Sciatic nerve (tissue), 2 donors: ENCODE measurements at places on chromosomes 12 and 14. TPM values are rescaled to one million over a fixed set of nuclear protein-coding genes. Genes with fewer than 3 reads are reported as not detected.
A peak's percentile ranks its signal among the peaks of the same experiment; 100 is the strongest.

DNA sequence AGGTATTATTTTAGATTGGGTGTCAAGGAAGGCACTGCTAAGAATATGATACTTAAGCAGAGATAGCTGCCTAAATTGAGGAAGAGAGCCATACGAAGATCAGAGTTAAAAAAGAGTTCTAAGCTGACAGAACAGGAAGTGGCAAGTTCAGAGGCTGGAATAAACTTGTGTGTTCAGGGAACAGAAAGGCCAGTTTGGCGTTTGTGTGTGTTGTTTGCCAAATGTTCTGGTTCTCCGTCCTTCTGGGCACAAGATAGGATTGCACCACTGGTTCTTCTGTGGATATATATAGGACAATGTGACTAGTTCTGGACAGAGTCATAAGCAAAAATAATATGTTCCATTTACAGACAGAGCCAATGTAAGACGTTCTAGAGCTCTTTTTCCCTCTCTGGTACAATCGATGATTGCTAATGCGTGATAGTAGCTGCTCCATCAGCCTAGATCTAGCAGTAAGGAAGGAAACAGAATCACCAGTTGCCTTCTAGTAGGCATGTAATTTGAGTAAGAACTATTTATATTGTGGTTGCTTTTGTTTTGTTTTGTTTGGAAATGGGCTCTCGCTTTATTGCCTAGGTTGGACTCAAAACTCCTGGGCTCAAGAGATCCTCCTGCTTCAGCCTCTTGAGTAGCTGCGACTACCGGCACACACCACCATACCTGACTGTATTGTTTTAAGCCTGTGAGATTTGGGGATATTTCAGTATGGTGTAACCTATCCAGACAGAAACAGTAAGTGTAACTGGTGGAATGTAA lies 7.4 kb downstream of the BBS10 start:
- DNase-seq = no peak

- DNase-seq = no peak
Measured at GRCh38 chr14:58779376-58779775, 141.6 kb downstream of the DACT1 start.

DNA sequence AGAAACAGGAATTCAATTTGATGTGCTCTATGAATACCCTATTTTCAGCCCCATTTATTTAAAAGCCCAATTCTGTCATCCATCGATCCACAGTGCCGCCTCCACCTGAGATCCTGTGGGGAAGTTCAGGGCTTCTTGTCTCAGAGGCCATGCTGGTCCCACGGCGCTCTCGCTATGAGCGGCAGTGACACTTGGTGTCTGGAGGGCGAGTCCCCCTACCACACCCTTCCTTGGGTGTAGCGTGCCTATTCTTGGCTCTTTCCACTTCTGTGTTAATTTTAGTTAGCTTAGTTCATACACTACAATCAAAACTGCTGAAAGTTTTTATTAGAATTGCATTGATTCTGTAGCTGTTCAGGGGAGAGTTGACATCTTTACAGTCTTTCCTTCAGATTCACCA lies 73.8 kb downstream of the DDX51 start:
- peak; percentile 50 for DNase-seq

FBXL14 gene
- 14.0 TPM for total RNA-seq

DNA sequence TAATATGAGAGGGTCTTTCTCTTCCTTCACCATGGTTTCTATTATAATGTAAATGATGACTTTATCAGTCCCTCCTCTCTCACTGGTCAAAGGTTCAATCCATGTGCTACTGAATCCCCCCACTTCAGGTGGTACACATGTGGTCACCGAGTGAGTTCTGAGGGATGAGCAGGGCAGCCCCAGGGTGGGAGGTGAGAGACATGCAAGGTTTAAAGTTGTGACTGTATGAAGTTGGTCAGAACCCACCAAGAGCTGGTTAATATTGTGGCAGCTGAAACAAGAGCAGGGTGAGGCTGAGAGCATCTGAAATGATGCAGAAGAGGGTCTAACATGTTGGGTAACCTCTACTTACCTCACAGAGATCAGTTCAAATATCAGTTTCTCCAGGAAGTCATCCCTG lies 444.7 kb upstream of the FBXO33 start:
- no peak for DNase-seq

DNA sequence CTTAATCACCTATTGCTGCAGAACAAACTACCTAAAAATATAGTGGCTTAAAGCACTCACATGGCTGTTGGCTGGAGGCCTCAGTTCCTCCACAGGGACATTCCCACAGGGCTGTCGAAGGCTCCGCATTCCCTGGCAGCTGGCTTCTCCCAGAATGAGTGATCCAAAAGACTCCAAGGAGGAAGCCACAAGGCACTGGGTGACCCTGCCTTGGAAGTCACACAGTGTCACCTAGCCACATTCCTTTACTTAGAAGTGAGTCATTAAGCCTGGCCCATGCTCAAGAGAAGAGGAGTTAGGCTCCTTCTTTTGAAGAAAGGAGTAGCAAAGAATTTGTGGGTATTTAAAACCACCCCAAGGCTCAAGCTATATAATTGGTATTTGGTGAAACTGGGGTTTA lies 63.9 kb upstream of the MAP1LC3B2 start:
- no peak for DNase-seq

DNA sequence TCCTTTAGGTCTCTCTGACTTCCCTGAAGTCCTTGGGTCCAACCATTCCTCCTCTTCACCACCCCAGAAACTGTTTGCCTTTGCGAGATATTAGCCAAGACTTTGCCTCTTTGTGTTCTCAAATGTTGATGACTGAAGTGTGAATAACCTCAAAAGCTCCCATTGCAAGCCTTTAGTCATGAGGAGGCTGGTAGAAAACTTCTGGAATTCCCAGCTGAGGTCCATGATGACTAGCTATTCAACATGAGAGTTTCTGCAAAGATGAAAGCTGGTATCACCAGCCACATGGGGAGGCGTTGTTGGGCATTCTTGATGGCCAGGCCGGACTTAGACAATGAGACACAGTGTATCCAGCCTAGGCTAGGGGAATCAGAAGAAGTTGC lies 111.7 kb downstream of the TBX5 start:
- DNase-seq = no peak

- DNase-seq = no peak
Measured at GRCh38 chr12:46963977-46964971, 115.1 kb upstream of the PCED1B start.

GRCh38 chr14:81169711-81170103 lies 51.1 kb downstream of the GTF2A1 start:
- peak; percentile 81 for DNase-seq

- no peak for DNase-seq
Measured at GRCh38 chr14:69669375-69669774, 58.0 kb downstream of the SUSD6 start.

- no peak for DNase-seq
Measured at GRCh38 chr14:96109596-96110355, 70.6 kb downstream of the C14orf132 start.

- DNase-seq = no peak
Measured at GRCh38 chr14:104596927-104597351, 7.6 kb downstream of the TMEM179 start.

GRCh38 chr12:72272731-72273498 lies 745 bp downstream of the TRHDE start:
- DNase-seq = no peak

TAS2R42 gene
- total RNA-seq = not detected

LRP6 gene
- total RNA-seq = 56.1 TPM

DNA sequence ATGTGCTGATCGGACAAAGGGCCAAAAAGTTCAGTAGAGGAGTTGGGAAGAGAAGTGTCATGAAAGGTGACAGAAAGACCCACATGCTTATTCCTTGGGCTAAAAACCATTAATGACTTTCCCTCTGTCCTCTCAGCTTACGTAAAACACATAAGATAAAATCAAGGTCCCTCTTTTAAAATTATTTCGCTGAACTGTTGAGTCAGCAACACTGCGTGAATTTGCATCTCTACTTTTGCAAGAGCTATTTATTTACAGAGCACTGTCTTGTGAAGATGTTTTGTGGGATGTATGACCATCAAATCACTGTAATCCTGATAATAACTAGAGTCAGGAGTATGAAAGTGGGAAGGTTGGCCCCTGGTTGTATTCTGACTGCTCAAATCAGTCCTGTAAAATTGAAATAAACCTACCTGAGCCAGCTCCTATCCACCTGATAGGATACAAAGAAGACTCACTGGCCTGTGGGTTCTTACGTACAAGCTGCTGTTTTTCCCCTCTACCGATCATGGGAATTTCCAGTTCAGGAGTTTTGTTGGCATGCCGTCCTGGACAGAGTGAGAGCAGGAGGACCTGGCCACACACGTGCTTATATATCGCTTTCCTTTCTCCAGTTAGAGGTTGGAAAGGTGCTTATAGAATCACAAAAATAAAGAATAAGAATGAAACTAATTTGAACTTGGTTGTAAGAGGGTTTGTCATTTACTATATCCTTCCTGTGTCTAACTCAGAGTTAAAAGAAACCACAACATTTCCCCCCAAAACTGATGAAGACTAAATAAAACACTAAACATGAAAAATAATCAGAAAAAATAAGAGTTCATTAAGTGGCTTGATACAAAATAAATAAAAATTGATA lies 42.9 kb downstream of the IFNG-AS1 start:
- DNase-seq = no peak

- DNase-seq = peak; percentile 87
Measured at GRCh38 chr14:68951035-68951797, 27.9 kb downstream of the ACTN1 start.

DNA sequence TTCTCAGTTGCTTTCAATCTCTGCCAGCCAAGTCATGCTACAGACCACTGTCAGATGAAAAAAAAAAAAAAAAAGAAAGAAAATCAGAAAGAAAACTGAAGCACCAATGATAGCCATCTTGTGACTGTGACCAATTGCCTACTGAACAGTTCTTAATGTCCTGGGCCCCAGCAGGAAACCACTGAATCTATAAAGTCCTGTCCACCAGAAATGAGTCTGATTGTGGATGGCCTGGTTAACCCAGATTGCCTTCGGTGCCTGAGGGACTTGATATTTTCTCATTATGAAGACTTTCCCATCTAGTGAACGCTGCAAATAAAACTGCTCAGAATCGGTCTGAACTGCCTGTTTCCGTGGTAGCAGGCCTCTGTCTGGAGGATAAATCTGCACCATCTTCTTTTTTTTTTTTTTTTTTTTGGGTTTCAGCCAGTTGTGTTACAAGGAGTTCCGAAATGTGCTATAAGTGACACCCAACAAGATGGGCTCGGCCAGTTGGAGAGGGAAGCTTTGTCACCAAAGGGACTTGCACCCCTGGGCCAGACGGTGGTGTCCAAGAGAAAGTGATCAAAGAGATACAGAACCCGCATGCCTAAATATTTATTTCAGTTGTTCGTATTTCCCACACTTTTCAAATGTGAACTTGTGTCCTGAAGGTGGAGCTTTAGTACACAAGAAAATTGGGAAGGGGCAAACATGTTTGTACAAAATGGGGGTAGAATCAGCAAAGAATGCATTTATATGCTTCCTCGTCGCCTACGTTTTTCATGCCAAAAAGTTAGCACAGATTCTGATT lies 3.0 kb upstream of the PLXNC1 start:
- no peak for DNase-seq

DNA sequence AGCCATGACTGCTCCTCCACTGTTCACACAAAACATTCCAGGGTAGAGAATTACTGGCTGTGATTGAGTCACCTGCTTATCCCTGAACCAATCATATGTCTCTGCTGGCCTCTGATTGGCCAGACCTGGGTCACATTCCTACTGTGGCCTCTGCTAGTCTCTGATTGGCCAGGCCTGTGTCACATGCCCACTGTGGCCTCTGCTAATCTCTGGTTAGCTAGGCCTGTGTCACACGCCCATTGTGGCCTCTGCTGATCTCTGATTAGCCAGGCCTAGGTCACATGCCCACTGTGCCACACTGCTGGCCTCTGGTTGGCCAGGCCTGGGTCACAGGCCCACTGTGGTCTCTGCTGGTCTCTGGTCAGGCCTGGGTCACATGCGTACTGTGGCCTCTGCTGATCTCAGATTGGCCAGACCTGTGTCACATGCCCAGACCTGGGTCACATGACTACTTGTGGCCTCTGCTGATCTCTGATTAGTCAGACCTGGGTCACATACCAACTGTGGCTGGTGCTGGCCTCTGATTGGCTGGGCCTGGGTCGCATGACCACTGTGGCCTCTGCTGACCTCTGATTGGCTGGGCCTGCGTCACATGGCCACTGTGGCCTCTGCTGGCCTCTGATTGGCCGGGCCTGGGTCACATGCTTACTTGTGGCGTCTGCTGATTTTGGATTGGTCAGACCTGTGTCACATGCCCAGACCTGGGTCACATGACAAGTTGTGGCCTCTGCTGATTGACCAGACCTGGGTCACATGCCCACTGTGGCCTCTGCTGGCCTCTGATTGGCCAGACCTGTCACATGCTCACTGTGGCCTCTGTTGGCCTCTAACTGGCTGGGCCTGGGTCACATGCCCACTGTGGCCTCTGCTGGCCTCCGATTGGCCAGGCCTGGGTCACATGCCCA lies 251.6 kb downstream of the SLC15A4 start:
- DNase-seq = no peak

MFAP5 gene
- 387 TPM for total RNA-seq

- no peak for DNase-seq
Measured at GRCh38 chr14:98682726-98683125, 589.3 kb downstream of the BCL11B start.

GRCh38 chr12:9797722-9798619 lies 29.3 kb upstream of the KLRF1 start:
- DNase-seq = no peak

ABCC9 gene
- 45.6 TPM for total RNA-seq

GRCh38 chr12:104975587-104976343 lies 10.4 kb upstream of the NOPCHAP1 start:
- no peak for DNase-seq

IPO8 gene
- total RNA-seq = 50.6 TPM
